Activated T-cell treated with anti-CD3 and anti-CD28 coated beads, Interleukin-2, amount 50 U/mL, for 1 hour (primary cell): ENCODE measurements at places on chromosomes 5 and 9.
A peak's percentile ranks its signal among the peaks of the same experiment; 100 is the strongest.

GRCh38 chr5:11075035-11075805, 314.2 kb upstream of the DAP start:
- no peak for DNase-seq

DNA sequence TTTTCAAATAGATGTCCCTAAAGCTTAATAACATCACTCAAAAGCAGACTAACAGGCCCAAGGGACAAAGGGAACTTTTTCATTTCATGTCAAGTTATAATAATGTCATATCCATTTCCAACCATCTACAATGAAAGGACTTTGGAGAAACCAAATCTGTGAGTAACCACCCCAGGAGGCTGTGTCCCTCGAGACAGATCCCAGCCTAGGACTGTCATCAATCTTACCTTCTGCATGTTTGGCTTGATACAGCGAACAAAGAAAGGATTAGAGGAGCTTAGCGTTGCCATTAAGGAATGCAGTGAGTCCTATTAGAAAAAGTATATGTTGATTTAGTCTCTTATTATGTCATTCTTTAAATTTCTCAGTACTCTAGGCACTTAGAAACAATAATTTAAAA, 137.8 kb upstream of the RETREG1 start:
- DNase-seq: no peak

DNA sequence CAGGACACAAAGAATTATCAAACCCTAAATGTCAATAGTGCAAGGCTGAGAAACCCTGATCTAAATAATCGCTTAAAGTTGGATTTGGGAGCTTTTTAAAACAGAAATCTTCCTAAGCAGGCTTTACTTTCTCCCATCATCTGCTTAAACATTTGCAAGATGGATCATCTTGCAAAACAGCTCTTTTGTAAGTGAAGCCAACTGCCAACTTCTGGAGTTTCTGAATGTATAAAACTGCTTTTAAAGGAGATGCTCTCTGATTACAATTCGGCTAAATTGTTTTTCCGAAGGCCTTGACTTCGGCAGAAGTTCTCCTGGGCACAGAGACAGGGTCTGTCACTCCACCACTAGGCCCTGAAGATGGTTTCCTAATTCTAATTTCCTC, 1.3 kb downstream of the PTPN3 start:
- no peak for DNase-seq

GRCh38 chr9:13279284-13280141, at the start of gene MPDZ:
Gene MPDZ (minus strand): TSS chr9:13279692. CDS start chr9:13250315, 29,377 bp downstream.
- DNase-seq: no peak

DNA sequence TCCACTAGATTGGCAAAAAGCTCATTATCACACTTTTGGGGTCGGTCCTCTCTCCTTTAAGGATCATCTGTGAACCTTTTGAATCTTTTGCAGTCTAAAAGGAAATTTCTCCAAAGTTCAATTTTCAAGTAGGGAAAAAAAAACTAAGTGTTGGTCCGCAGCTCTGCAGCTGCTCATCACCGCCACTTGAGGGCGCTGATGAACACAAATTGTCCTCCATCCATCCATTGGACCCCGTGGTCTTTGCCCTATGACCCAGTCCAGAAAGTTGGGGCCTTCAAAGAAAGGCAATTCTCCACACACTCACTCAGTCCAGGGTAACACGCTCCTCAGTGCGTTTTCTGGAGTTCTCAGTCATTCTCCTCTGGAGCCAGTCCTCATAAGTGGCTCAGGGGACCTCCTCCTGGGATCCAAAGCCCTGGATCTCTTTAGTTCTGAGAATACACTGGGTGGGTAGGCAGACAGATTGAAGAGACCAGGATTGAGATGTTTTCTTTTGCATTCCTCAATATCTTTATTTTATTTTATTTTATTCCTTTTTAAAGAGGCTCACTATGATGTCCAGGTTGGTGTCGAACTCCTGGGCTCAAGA, 63.6 kb upstream of the SLC28A3 start:
- no peak for DNase-seq

GRCh38 chr9:92961627-92962302, 14.4 kb downstream of the FGD3 start:
- peak; percentile 38 for DNase-seq

DNA sequence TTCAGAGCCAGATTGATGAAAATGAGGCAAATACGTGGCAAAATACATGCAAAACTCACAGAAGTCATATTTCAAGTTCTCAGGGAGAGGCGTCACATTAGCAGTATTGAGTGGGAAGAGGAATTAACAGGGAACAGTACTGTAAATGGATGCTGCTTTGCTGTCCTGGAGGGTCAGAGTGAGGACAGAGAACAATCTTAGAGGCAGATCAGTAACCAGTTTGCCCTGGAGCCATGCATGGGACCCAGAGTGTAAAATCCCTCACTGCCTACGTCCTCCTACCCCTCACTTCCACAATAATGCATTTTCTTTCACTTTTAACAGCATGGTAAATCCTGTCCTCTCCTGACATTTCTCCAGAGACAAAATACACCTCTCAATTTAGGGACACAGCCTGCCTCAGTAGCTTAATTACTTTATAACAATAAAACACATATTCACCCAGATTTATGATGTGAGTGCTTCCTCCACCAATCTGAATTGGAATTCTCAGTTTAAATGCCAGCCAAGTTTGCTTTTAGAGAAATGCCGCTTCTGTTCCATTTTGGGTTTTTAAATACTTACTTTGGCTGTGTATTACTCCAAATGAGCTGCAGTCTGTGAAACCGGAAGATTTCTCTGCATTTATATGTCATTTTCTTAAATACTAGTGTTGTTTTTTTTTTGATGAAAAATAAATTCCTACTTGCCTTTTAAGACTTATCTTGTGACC, 70.0 kb downstream of the LMNB1 start:
- no peak for DNase-seq

GRCh38 chr5:80127116-80127552, 92.0 kb downstream of the THBS4 start:
- DNase-seq: no peak
